ENCODE measurements at places on chromosomes 11 and 22. TPM values are rescaled to one million over a fixed set of nuclear protein-coding genes. Genes with fewer than 3 reads are reported as not detected.

DNA sequence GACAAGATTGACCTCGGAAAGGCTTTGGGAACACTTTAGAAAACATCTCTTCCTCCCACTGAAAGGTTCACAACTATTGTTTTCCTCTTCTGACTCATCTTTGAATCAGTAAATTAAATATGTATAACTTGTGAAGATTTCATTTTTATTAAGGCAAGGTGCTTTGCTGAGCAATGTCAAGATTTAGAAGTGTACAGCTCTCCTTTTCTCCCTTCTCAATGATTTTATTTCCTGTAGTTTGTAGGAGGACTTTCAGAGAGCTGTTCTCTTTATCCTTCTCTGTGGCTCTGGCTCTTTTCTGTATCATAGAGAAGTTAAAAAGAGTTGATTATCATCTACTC lies 594.2 kb downstream of the METTL15 start:
- no peak for DNase-seq
- H3K27ac ChIP-seq = no peak overlapping the region
- H3K36me3 ChIP-seq = no peaks in the 10 kb centered on the region
- H3K27me3 ChIP-seq = no peaks in the 10 kb centered on the region

DNA sequence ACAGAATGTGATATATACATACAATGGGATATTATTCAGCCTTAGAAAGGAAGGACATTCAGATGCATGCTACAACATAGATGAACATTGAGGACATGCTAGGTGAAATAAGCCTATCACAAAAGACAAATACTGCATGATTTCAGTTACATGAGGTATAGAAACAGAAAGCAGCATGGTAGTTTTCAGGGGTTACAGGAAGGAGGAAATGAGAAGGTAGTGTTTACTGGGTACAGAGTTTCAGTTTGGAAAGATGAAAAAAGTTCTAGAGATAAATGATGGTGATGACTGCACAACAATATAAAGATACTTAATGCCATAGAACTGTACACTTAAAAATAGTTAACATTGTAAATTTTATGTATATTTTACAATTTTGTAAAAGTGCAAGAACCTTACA lies 266.7 kb upstream of the C11orf87 start:
- H3K4me1 ChIP-seq = no peaks in the 10 kb centered on the region
- H3K27ac ChIP-seq = no peak overlapping the region
- no peaks in the 10 kb centered on the region for H3K27me3 ChIP-seq
- H3K36me3 ChIP-seq = no peaks in the 10 kb centered on the region

- no peak overlapping the region for H3K4me3 ChIP-seq
- H3K4me1 ChIP-seq = peaks cover 7% of the 10 kb centered on the region
- no peak for DNase-seq
- H3K27me3 ChIP-seq = no peaks in the 10 kb centered on the region
Measured at GRCh38 chr22:24405631-24406321, 21.6 kb upstream of the ADORA2A start.

DNA sequence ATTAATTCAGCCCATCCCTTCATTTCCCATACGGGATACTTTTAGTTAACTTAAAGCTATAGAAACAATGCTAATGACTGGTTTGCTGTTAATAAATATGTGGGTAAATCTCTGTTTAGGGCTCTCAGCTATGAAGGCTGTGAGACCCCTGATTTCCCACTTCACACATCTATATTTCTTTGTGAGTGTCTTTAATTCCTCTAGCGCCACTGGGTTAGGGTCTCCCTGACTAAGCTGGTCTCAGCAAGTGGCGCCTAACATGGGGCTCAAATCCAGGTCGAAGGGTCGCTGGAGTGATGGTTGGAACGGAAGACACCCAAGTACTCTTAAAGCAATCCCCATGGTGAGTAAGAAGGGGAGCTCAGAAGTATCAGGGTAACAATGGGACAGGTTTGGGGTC lies 14.4 kb upstream of the OOSP1 start:
- no peaks in the 10 kb centered on the region for H3K27me3 ChIP-seq
- H3K4me3 ChIP-seq = no peak overlapping the region
- no peaks in the 10 kb centered on the region for H3K36me3 ChIP-seq
- no peak overlapping the region for H3K27ac ChIP-seq

DNA sequence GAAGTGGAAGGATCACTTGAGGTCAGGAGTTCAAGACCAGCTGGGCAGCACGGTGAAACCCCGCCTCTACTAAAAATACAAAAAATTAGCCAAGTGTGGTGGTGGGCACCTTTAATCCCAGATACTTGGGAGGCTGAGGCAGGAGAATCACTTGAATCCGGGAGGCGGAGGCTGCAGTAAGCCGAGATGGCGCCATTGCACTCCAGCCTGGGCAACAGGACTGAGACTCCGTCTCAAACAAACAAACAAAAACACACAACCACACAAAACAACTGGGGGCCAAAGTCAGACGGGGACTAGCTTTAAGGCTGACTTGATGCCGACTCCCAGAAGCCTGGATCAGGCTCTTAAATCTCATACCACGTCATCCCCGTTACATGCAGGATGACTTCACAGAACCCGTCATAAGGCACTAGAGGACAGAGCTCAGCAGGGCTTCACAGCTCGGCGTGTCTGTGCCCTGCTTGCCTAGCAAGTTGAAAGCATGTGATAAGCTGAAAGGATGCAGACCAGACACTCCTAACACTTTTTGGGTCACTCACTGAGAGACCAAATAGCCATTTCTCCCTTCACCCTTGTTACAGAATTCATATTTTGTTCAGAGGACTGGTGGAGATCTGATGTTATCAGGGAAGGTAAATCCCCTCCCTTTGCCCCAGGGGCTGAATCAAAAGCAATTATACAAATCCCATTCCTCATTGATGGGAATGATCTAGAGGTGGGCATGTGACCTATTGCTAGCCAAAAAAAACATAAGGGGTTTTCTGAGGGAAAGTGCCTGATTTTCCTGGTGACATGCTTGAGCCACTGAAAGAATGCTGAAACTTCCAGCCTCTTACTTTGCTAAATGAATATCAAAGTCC lies 65.4 kb downstream of the GAB2 start:
- no peak overlapping the region for H3K4me3 ChIP-seq
- peaks cover 5% of the 10 kb centered on the region for H3K4me1 ChIP-seq
- H3K27me3 ChIP-seq = no peaks in the 10 kb centered on the region
- no peak overlapping the region for H3K27ac ChIP-seq

The LRRC55 gene
- 0.27 TPM for total RNA-seq

- no peak overlapping the region for H3K4me3 ChIP-seq
- no peak for DNase-seq
- no peak overlapping the region for H3K27ac ChIP-seq
- no peaks in the 10 kb centered on the region for H3K4me1 ChIP-seq
- H3K27me3 ChIP-seq = no peaks in the 10 kb centered on the region
Measured at GRCh38 chr22:46185283-46185682, 35.0 kb downstream of the PPARA start.

The MRGPRE gene
- total RNA-seq = not detected

The OR52E8 gene
- total RNA-seq = not detected

GRCh38 chr11:39724404-39724803 lies 1735.0 kb downstream of the LRRC4C start:
- no peaks in the 10 kb centered on the region for H3K4me1 ChIP-seq
- no peak overlapping the region for H3K4me3 ChIP-seq
- H3K36me3 ChIP-seq = no peaks in the 10 kb centered on the region

The BCO2 gene
- 1.7 TPM for total RNA-seq

DNA sequence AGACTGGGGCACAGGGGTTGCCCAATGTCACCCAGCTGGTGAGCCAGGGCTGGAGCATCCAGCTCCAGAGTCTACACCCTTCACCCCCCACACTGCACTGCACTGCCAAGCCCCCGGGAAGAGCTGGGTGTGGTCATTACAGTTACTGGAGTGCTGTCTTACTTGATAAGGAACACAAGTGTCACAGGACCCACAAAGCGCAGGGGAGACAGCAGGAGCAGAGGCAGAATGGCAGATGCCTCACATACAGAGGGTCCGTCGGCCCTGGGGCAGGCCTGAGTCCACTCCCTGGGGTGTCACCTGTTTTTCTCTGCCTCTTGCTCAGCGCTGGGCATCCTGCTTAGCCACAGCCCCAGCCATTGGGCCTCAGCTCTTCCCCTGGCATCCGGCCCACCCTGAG lies 7.7 kb downstream of the IL2RB start:
- no peak for DNase-seq
- H3K36me3 ChIP-seq = no peaks in the 10 kb centered on the region
- H3K4me1 ChIP-seq = no peaks in the 10 kb centered on the region
- H3K4me3 ChIP-seq = no peak overlapping the region
- H3K27ac ChIP-seq = no peak overlapping the region
- H3K27me3 ChIP-seq = no peaks in the 10 kb centered on the region

DNA sequence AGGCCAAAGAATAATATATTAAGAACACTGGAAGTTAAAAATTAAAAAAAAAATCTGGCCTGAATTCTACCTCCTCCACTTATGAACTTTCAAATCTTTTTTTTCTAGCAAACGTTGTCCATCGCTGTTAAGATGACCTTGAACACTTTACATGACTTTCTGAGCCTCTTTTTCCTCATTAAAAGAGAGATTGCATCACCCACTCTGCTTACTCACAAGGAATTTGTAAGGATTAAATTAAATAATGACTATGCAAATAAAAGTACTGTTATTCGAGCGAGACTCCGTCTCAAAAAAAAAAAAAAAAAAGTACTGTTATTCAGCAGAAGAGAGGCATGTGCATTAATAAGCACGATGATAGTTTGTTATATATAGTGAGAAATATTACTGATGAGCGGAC lies 285.1 kb upstream of the CCDC90B start:
- H3K4me1 ChIP-seq = no peaks in the 10 kb centered on the region
- no peaks in the 10 kb centered on the region for H3K36me3 ChIP-seq
- DNase-seq = no peak
- H3K27me3 ChIP-seq = no peaks in the 10 kb centered on the region
- H3K27ac ChIP-seq = no peak overlapping the region

The C11orf86 gene
- 23.0 TPM for total RNA-seq

The NXPE4 gene
- total RNA-seq = 178 TPM

GRCh38 chr22:50302041-50302541 lies 5.4 kb downstream of the PLXNB2 start:
- no peaks in the 10 kb centered on the region for H3K27me3 ChIP-seq
- no peak overlapping the region for H3K4me3 ChIP-seq
- H3K36me3 ChIP-seq = no peaks in the 10 kb centered on the region
- H3K27ac ChIP-seq = peak overlapping the region; percentile 50
- H3K4me1 ChIP-seq = peaks cover 84% of the 10 kb centered on the region

DNA sequence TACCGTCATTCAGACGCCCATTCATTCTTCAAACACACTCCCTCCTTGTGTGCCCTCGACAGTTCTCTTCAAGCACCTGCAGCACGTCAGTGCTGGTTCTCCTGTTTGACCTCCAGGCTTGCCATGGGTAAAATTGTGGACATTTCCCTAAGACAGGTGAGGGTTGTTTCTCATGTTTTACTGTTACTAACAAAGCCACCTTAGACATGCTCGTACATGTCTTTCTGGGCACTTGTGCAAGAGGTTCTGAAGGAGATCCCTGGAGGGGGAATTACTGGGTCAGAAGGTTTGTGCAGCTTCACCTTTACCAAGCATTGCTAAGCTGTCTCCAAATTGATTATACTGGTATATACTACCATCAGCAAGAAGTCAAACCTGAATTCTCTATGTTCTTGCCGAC lies 189.7 kb upstream of the TMEM45B start:
- no peak overlapping the region for H3K27ac ChIP-seq
- no peak overlapping the region for H3K4me3 ChIP-seq
- no peaks in the 10 kb centered on the region for H3K27me3 ChIP-seq
- H3K4me1 ChIP-seq = no peaks in the 10 kb centered on the region
- DNase-seq = no peak
- H3K36me3 ChIP-seq = no peaks in the 10 kb centered on the region

DNA sequence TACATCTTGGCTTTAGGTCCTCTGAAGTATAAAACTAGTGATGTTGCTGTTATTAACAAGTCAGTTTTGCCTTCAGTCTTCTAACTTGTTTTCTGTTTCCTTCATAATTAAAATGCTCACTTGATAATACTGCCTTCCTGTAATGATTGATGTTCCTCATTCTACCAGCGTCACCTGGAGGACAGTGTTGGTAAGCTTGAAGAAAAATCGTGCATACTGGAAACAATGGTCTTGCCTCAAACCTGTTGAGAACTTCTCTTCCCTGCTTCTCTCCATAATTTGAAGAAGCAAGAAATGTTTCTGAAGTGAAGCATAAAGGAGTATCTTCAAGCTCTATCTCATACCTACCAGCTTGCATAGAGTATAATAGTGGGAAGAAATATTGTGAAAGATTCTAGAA lies 3.0 kb downstream of the YWHAH start:
- H3K36me3 ChIP-seq = no peaks in the 10 kb centered on the region
- no peaks in the 10 kb centered on the region for H3K27me3 ChIP-seq
- no peak overlapping the region for H3K4me3 ChIP-seq

GRCh38 chr22:39147335-39148025 lies 5.0 kb downstream of the CBX7 start:
- H3K36me3 ChIP-seq = no peaks in the 10 kb centered on the region
- peaks cover 5% of the 10 kb centered on the region for H3K4me1 ChIP-seq
- no peaks in the 10 kb centered on the region for H3K27me3 ChIP-seq
- no peak for DNase-seq
- H3K27ac ChIP-seq = peak overlapping the region; percentile 62

- H3K4me1 ChIP-seq = no peaks in the 10 kb centered on the region
- no peak for DNase-seq
- no peaks in the 10 kb centered on the region for H3K36me3 ChIP-seq
- H3K27ac ChIP-seq = no peak overlapping the region
Measured at GRCh38 chr11:6992026-6992425, 28.1 kb downstream of the ZNF214 start.

The KDM4E gene
- not detected for total RNA-seq

The SHISA8 gene
- total RNA-seq = not detected

GRCh38 chr11:60515144-60515855 lies at the start of gene MS4A13:
Gene MS4A13 (plus strand): TSS chr11:60515392. CDS start chr11:60518084, 2,692 bp downstream.
- H3K27me3 ChIP-seq = no peaks in the 10 kb centered on the region
- H3K36me3 ChIP-seq = no peaks in the 10 kb centered on the region
- DNase-seq = no peak
- no peaks in the 10 kb centered on the region for H3K4me1 ChIP-seq
- peak within 1 kb of the TSS; percentile 15 for H3K27ac ChIP-seq
- H3K4me3 ChIP-seq = peak within 1 kb of the TSS; percentile 12

- DNase-seq = no peak
- no peak overlapping the region for H3K27ac ChIP-seq
- H3K27me3 ChIP-seq = no peaks in the 10 kb centered on the region
- peaks cover 4% of the 10 kb centered on the region for H3K4me1 ChIP-seq
- no peaks in the 10 kb centered on the region for H3K36me3 ChIP-seq
Measured at GRCh38 chr22:45648301-45649117, 23.1 kb upstream of the ATXN10 start.

- DNase-seq = no peak
- no peak overlapping the region for H3K4me3 ChIP-seq
- no peaks in the 10 kb centered on the region for H3K27me3 ChIP-seq
- H3K36me3 ChIP-seq = no peaks in the 10 kb centered on the region
- H3K4me1 ChIP-seq = no peaks in the 10 kb centered on the region
- no peak overlapping the region for H3K27ac ChIP-seq
Measured at GRCh38 chr11:40397141-40397540, 1062.3 kb downstream of the LRRC4C start.
